ENCODE measurements at places on chromosomes 1 and 21.

DNA sequence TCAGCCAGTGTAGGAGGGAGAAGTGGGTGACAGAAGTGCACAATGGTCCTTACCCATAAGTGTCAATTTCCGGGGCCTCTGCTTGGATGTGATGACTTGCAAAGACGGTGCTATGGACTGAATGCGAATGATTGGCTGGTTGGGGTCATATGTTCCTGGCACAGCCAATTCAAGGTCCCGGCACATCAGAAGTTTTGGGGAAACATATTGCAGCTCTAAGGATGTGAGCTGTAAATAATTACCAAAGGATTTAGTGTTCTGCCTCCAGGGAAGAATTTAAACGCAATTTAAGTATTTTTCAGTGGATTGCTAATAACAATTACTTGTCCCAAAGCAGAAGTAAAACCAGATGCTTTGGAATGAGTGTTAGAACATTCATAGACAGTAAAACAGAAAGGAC is 26.9 kb upstream of the EXOSC10 start:
- DNase-seq: no peak

DNA sequence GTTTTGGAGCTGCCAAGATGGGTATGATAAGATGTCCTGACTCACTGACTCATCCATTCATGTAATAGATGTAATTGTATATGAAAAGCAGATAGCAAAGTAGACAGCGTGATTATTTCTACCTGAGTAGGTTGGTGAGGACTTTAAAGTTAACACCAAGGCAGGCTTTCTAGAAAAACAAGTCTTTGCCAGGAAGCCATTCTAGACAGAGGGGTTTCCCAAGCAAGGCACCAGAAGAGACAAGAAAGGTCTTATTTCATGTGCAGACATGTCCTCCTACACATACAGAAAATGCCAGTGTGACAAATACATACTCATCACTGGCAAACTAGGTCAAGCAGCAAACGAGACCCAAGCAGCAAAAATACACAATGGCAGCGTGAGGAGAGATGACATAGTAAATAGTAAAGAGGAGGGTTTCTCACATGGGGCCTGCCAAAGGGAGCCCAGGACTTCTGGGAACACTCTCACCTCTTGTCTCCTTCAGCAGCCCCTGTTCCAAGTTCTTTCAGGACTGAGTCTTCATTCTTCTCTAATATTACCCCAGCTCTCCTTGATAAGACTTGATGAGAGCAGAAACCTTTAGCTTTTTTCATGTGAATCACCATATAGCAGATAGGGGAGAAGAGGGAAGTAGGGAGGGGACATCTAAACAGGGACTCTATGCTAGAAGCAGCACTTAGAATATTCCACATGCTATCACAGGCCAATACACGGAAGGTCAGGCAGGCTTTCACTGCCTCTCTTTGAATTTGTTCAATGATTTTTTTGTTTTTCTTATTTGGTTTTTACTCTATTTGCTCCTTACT is 114.6 kb upstream of the ATP1B1 start:
- DNase-seq: no peak

- DNase-seq: no peak
Observed at GRCh38 chr1:175163702-175164101, 28.9 kb downstream of the KIAA0040 start.

- DNase-seq: no peak
Observed at GRCh38 chr21:32483293-32483595, 70.7 kb downstream of the EVA1C start.

GRCh38 chr21:31011412-31011811 is 26.9 kb downstream of the KRTAP19-8 start:
- no peak for DNase-seq

DNA sequence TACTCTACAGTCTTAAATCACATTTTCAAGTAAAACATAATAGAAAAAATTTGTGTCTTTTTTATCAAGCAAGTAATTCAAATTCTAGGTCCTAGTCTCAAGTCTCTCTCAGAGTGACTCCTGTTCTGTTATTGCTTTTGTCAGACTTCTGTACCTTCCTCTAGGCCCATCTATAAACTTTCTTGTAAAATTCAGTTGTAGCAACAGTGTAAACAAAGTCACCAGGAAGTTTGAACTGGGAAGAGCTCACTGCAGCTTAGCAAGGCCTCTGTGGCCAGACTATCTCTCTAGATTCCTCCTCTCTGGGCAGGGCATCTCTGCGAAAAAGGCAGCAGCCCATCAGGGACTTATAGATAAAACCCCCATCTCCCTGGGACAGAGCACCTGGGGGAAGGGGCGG is 13.5 kb upstream of the ZNF678 start:
- no peak for DNase-seq

DNA sequence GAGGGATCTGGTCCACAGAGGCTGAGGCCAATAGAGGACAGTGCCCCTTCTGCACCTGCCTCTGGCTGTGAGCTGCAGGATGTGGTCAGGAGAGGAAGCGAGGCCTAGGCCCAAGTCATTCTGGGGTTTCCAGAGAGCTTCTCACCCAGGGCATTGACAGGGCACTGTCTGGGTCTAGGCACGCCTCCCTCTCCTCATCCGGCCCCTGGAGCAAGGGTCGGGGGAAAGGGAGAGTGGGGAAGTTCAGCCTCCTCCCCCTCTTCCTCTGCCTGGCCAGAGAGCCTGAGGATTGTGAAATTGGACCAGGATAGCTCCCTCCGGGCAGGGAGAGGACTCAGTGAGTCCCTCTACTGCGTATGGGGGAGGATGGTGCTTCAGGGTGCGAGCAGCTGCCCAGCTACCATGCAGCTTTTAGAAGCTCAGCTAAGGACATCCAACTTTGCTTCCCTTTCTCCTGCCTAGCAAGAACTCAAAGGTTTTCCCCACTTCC is 6.3 kb upstream of the INAVA start:
- peak; percentile 77 for DNase-seq

DNA sequence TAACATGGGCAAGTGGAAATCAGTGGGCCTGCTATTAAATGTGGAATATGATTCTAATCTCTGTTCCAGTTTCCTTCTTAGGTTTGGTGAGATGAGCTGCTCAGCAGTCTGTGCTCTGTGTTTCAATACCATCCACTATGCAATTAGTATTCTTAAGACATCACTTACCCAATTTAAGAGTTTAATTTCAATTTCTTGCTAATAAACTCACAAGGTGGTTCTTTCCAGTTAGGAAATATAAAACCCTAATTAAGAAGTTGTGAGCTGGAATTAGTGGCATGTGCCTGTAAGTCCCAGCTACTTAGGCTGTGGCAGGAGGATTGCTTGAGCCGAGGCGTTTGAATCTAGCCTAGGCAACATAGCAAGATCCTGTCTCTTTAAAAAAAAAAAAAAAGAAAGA is 51.7 kb downstream of the MPZL1 start:
- DNase-seq: no peak

- DNase-seq: no peak
Observed at GRCh38 chr1:59523745-59524450, 227.0 kb downstream of the FGGY start.

GRCh38 chr1:89112871-89113613 is 12.9 kb downstream of the GBP2 start:
- DNase-seq: no peak

DNA sequence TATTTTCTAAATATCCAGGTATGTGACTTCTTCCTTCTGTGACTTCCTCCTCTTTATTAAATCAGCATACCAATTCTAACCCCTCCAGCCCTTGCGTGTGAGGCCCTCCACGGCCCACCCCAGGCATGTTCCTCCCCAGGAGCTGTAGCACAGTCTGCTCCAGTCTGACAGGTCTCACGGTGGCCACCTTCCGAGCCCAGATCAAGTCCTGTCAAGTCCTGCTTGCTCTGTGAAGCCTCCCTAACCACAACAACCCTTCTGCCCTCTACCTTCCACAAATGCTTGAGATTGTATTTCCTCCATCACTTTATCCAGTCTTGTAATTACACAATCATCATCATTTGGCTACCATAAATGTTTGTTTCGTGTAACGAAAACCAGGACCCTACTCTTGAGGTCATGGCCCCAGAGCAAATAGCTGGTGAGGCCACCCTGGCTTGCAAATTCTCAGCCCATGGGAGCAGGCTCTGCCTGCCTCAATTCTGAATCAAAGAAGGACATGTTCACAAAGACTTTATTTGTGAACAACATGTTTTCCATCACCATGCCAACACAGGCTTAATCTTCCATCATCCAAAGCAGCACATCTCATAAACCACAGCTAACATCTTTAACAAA is 33.0 kb upstream of the S100A7 start:
- DNase-seq: no peak

- peak; percentile 71 for DNase-seq
Observed at GRCh38 chr1:37434292-37435225, 39.8 kb upstream of the ZC3H12A start.

DNA sequence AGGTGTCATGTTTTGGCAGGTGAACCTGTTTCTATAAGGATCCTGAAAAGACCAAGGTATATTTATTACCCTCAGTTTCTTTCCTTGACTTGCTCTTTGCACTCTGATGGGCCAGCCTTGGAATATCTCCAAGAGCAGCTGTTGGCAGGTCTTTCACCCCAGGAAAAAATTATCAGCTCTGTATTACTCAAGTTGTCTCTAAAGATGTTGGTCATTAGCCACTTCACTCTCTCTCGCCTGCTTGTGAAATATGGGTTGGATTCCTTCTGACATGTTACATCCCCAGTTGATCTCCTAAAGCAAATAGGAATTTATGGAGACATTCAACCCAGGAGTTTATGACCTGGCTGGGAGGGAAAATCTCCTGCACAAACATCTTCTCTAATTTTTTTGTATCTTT is 85.9 kb downstream of the KCNJ15 start:
- DNase-seq: no peak

GRCh38 chr1:30670240-30671060 is 52.9 kb downstream of the MATN1 start:
- no peak for DNase-seq

- peak; percentile 62 for DNase-seq
Observed at GRCh38 chr1:207336559-207337467, 15.3 kb downstream of the CD55 start.

- DNase-seq: no peak
Observed at GRCh38 chr21:40997831-40998230, 150.9 kb upstream of the DSCAM start.

- no peak for DNase-seq
Observed at GRCh38 chr1:205417870-205418635, 3.8 kb downstream of the LEMD1 start.

DNA sequence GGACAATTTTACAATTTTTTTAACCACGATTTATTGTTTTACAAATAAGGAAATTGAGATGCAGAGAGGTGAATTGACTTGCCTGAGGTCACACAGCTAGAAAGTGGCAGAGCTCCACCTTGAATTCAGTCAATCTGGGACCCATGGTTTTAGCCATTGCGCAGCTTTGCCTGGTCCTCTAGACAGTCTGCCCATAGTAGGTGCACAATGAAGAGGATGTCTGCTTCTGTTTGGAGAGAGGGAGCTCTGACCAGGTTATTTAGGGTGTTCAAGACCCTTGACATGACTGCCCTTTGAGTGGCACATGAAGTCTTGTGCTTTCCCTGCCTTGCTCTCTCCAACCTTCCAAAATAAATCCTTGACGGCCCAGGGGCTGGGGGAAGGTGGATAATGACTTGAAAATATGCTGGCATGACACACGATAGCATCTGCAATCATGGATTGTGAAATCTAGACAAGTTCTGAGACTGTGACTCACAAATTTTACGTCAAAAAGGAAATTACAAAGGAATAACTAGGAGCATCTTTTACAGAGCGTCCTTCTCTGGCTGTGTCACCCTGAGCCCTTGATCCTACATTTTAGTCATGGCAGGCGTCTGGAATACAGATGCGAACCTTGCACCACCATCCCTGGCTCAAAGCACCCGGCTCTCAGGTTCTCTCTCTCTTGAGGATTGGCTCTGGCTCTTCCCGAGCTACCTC is 26.2 kb upstream of the ID3 start:
- no peak for DNase-seq

- peak; percentile 44 for DNase-seq
Observed at GRCh38 chr1:172708452-172708851, 49.5 kb downstream of the FASLG start.

Measured in activated naive CD8-positive, alpha-beta T cell treated with anti-CD3 and anti-CD28 coated beads for 36 hours (primary cell).